ENCODE measurements at places on chromosomes 16 and 17.
A peak's percentile ranks its signal among the peaks of the same experiment; 100 is the strongest.

DNA sequence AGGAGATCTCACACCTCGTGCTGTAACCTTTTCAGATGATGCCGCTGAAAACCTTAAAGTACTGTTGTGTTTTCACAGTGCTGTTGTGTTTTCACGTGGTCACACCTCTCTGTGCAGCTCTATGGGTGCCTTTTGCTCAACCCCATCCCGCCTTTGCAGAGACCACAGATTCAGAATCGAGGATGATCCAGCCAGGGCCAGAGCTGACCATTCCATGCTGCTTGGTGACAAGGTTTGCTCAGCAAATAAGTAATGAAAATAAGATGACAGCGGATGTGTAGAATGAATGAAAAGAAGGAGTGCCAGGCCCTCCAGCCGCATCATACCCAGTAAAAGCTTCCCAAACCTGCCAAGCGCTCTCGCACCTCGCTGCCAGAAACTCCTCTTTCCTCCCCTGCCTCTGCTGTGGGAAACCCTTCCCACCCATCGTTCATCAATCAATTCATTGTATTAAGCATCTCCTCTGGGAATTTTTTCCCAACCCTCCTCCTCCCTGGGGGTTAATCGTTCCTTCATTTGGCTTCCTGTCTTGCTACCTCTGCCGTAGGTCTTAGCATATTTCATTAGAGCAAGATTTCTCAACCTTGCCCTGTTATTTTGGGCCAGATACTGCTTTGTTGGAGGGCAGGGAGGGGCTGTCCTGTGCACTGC lies 93.4 kb upstream of the CRHR1 start:
- H3K4me3 ChIP-seq, result no peak overlapping the region
- no peak overlapping the region for H3K27ac ChIP-seq
- peaks cover 6% of the 10 kb centered on the region for H3K27me3 ChIP-seq
- no peaks in the 10 kb centered on the region for H3K36me3 ChIP-seq

DNA sequence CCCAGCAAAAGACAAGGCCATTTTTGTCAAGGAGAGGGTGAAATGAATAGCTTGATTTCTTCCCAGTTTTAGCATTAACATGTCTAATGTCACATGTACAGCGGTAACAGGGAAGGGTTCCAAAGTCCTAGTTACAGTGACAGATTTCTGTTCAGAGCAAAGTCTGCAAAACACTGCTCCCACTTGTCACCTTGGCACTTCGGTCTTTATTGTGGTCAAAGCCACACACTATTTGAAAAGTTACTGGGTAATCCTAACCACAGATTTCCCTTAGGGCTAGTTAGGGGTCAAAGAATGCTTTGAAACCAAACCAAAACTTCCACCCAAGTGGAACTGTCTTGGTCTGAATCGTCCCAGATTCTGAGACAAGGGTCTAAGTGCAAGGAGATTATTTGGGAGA lies 455.6 kb downstream of the HS3ST3B1 start:
- peaks cover 5% of the 10 kb centered on the region for H3K27me3 ChIP-seq
- H3K4me1 ChIP-seq, result no peaks in the 10 kb centered on the region
- H3K27ac ChIP-seq, result no peak overlapping the region
- no peak for DNase-seq

DNA sequence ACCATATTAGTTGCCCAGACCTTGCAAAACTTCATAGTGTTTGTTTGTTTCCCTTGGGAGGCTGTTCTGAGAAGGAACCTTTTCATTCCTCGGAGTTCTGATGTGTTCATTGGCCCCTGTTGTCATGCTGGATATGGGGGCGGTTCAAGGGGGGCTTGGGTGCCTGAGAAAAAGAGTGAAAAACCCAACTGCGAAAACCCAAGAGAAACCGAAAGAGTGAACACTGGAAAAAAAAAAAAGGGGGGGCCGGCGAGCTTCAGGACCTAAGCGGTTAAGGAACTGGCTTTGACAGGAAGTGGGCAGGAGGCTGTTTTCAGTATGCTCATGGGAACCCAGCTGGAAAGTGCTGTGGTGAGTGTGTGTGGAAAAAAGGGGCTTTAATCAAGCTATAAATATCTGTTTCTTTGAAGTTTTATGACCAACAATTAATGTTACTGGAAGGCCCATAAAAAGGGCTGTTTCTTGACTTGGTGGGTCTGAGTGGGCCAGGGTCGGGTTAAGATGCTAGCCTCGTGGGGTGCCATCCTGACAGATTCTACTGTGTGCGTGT lies 510.7 kb downstream of the MAF start:
- no peaks in the 10 kb centered on the region for H3K36me3 ChIP-seq
- H3K27ac ChIP-seq, result no peak overlapping the region
- peak; percentile 16 for DNase-seq
- no peaks in the 10 kb centered on the region for H3K4me1 ChIP-seq
- H3K27me3 ChIP-seq, result no peaks in the 10 kb centered on the region

DNA sequence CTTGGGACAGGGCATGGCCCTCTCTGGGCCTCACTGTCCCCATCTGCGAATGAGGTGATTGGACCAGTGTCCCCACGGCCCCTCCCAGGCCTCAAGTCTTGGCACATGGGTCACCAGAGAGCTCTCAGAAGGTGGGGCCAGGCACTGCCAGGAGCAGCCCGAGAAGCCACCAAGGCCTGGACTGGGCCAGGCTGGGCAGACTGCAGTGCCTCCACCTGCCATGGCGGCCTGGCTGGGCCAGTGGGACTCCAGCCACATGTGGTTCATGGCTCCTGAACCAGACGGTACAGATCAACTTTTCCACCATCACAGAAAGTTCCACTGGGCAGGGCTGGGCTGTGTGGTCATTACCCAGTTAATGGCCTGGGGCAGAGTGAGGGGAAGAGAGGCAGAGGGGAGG lies 19.8 kb downstream of the C16orf95 start:
- H3K27me3 ChIP-seq, result no peaks in the 10 kb centered on the region
- H3K4me3 ChIP-seq, result no peak overlapping the region
- no peak overlapping the region for H3K27ac ChIP-seq
- no peak for DNase-seq
- H3K4me1 ChIP-seq, result no peaks in the 10 kb centered on the region

DNA sequence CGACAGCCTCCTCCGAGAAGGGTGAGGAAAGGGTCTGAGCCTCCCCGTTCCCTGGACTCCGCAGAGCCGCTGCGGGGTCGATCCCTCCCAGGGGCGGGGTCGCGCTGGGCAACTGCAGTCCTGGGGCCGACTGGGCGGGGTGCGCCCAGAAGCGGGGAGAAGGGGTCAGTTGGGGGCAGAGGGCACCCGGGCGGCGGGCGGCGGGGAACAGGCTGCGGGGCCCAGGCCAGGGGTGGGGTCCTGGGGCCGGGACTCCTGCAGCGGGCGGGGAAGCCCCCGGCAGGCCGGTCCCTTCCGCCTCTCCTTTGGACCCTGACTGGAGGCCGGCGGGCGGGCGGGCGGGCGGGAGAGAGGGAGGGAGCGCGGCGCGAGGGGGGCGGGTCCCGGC lies 352 bp downstream of the GGNBP2 start:
- peak overlapping the region; percentile 99 for H3K27ac ChIP-seq
- no peaks in the 10 kb centered on the region for H3K36me3 ChIP-seq
- DNase-seq, result no peak

DNA sequence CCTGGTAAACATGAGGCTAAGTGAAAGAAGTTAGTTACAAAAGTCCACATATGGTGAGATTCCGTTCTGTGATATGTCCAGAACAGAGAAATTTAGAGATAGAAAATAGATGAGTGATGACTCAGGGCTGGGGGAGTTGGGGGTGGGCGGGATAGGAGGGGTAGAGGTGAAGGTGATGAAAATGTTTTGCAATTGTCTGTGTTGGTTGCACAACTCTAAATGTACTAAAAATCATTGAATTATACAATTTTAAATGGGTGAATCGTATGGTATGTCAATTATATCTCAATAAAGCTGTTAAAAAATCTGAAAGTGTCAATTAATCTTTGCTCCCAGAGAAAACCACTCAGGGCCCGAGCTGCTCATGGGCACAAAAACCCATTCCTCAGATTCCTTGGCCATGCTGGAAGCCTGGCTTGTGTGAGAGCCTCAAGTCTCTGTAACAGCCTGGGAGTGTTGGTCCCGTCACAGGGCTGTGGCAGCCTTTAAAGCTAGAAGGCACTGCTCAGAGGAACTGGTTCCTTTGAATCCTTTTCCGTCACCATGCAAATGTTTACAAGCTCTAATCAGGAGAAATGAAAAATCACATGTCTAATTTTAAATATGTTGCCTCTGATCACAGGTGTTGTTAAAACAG lies 225.3 kb downstream of the WWOX start:
- no peaks in the 10 kb centered on the region for H3K4me1 ChIP-seq
- H3K27ac ChIP-seq, result no peak overlapping the region
- H3K36me3 ChIP-seq, result no peaks in the 10 kb centered on the region
- no peak for DNase-seq
- H3K27me3 ChIP-seq, result no peaks in the 10 kb centered on the region
- no peak overlapping the region for H3K4me3 ChIP-seq

GRCh38 chr16:68346892-68347480 lies 36.2 kb downstream of the PRMT7 start:
- no peaks in the 10 kb centered on the region for H3K36me3 ChIP-seq
- peaks cover 9% of the 10 kb centered on the region for H3K4me1 ChIP-seq
- H3K27me3 ChIP-seq, result no peaks in the 10 kb centered on the region
- H3K4me3 ChIP-seq, result no peak overlapping the region
- no peak for DNase-seq

DNA sequence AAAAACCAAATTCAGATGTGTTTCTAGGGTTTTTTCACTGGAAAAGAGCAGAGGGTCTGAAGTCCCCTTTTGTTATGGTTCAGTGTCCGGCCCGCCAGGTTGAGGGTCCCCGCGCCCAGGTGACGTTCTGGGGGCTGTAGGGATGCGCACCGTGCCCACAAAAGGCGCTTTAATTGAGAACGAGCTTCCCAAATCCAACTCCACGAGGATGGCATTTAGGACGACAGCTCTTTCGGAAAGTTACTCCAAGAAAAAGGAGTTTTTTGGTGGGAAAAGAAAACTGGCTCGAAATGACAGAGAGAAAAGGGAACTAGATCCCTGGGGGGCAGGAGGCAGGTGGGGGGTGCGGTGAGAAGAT lies 15.9 kb upstream of the ZFHX3 start:
- DNase-seq, result no peak
- H3K27ac ChIP-seq, result peak overlapping the region; percentile 90
- H3K4me1 ChIP-seq, result peaks cover 23% of the 10 kb centered on the region
- no peak overlapping the region for H3K4me3 ChIP-seq
